ENCODE measurements at places on chromosomes 7 and 10. TPM values are rescaled to one million over a fixed set of nuclear protein-coding genes. Genes with fewer than 3 reads are reported as not detected.

MYO3A gene
- not detected for polyA plus RNA-seq

TMEM254 gene
- 26.5 TPM for polyA plus RNA-seq

- DNase-seq: no peak
Measured at GRCh38 chr7:8201846-8202441, 60.0 kb downstream of the ICA1 start.

DNA sequence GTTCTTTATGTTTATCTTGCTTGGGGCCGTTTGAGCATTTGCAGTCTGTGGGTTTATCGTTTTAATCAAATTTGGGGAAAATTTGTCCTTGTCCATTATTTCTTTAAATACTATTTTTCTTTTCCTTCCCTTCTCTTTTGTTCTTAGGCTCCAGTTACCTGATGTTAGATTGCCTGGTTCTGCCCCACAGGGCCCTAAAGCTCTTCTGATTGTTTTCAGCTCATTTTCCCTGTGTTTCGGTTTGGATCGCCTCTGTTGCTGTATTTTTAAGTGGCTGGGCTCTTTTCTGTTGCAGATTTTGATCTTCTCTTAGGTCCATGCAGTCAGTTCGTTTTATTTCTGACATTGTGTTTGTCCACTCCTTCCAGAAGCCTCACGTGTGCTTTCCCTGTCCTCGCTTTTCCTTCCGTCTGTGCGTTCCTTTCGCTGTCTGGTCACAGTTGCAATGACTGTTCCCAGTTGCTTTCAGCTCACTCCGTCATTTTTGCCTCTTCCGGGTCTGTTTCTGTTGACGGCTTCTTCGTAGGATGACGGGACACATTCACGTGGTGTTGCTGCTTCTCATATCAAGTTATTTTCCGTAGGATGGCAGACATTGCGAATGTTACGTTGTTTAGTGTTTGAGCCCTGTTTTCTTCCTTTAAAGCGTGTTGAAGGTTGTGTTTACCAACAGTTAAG is 111.4 kb downstream of the INPP5A start:
- no peak for DNase-seq

DNA sequence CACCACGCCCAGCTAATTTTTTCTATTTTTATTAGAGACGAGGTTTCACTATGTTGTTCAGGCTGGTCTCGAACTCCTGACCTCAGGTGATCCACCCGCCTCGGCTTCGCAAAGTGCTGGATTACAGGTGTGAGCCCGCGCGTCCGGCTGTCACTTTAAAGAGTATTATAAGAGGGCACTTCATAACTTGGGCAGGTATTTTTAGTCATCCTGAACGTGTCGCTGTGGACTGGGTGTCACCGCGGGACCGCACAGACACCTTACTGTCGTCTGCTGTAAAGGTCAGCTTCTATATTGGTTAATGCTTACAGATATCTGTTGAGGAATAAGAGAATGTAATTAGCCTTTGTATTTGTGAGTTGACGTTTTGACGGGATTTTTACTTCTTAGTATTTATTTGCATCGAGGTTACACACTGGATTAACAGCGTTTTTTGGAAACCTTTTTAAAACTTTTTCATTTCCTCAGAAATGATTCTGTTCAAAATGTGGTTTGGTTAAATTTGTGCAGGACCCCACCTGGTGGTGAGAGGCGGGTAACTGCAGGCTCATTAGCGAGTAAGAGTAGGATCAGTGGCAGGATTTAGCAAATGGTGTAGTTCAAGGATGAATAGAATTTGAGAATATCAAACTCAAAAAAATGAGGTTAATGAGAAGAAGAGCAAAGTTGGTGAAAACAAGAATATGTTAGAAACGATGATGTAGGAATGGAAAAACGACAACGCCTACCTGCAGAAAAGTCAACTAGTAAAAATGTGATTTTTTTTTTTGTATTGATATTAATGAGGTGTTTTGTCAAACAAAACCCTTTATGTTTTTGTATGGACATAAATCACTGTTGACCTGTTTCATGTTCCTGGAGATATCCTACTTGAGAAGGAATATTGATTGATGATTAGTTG is 3.2 kb downstream of the DNAJB6 start:
- DNase-seq: no peak
